ENCODE measurements at places on chromosomes 4 and X.

GRCh38 chr4:5772528-5773270, 61.7 kb downstream of the EVC start:
- DNase-seq = no peak

DNA sequence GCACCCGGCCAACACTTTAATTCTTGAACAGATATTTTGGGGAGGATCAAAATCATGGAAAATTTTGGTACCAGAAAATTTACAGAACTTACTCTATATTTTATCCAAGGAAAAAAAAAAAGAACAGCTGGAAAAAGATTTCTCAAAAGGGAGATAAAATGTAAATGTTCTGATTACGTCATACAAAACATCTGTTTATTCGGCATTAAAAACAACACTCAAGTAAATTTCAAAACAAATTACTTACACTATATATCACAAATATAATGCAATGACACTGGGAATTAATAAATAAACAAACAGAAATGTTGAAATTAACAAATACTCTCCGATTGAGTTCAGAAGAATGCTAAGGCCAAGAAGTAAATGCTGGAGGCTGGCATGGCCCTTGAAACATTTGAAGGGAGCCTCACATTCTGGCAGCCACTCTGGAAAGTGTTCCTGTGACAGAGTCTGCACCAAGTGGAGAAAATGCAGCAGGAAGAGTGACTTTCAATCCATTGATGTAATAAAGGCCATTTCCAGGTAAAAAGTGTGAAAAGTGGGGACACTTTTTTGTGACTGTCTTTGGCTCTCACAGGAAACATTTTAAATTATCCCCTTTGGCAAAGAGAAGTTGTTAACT, 486.0 kb upstream of the CTSO start:
- no peak for DNase-seq

DNA sequence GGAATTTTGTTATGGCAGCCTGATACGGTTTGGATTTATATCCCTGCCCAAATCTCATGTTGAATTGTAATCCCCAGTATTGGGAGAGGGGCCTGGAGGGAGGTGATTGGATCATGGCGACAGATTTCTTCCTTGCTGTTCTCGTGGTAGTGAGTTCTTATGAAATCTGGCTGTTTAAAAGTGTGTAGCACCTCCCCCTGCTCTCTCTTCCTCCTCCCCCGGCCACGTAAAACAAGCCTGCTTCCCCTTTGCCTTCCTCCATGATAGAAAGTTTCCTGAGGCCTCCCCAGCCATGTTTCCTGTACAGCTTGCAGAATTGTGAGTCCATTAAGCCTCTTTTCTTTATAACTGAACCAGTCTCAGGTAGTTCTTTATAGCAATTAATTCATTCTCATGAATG, 37.9 kb downstream of the SUPT20HL2 start:
- no peak for DNase-seq

GRCh38 chr4:33940281-33940680, 2304.0 kb downstream of the ARAP2 start:
- DNase-seq = no peak

DNA sequence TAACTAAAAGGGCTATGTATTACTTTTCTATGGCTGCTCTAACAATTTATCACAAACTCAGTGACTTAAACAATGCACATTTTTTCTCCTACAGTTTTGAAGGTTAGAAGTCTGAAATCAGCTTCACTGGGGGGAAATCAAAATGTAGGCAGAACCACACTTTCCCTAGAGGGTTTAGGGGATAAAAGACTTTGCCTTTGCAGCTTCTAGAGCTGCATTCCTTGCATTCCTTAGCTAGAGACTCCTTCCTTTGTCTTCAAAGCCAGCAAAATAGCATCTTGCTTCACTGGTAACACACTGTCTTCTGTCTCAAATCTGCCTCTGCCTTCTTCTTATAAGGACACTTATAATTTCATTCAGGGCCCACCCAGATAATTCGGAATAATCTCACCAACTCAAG, 152.4 kb upstream of the SPIN4 start:
- no peak for DNase-seq

DNA sequence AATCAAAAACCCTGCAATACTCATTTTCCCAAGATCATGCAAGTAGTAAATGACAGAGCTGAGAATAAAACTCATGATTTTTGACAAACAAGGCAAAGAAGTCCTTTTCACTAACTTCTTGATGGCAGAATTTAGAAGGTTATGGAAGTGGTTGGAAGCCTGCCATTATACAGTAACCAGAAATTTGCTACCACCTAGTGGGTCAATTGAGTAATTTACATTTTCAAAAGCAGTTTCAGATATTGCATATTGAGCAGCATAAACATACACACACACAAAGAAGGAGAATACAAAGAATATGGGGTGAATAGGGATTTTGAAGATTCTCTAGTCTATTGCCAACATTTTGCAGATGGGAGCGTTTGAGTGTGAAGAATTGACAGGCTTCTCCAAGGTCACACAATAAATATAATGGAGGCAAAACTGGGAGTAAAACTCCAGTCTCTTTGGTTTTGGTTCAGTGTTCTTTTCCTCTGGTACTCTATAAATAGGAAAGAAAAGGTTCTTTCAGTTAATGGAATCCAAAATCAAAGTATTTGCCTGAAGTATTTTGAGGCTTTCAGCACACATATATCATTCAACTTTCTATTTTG, 70.2 kb downstream of the GC start:
- peak; percentile 8 for DNase-seq

DNA sequence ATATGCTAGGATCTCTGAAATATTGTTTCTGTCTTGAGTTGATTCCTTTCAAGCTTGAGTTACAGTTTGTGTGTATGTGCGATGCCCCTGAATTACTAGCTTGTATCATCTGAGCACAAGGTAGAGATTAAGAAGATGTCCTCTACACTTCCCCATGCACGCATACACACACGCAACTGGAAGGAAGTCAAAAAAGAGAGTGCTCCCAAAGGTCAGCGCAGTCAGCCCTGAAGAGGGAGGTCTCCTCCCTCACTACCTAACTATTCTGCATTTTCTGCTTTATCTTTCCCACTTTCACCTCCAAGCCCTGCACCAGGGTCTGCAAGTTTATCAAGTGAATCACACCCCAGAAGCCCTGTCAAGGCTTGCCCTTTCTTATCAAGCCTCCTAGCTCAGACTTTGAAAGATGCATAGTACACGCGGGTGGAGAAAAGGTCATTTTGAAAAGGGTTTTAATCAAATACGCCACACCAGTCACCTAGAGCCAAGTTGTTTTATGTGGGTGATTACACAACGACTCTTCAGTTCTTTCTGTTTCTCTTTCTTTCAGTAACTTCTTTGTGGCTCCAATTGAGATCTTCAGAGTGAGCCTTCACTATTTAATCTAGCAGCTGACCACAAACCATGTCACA, 127.7 kb downstream of the ASB9 start:
- DNase-seq = no peak

DNA sequence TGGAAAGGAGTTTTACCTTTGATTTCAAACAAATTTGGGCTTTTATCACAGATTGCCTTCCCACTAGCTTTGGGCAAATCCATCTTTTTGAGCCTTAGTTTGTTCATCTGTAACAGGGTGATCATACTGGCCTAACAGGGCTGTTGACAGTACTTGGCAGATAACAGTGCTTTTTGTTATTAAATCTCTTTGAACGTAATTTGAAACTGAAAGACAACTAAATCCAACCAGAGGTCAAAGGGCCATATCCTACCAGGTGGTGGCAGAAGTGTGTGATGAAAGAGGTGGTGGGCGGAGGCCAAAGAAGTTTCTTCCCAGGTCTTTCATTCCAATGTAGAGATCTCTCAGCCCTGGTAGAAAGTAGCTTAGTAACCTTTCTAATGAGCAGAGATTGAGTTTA, 35.2 kb upstream of the TADA2B start:
- DNase-seq = no peak

GRCh38 chrX:8607326-8607725, 124.6 kb downstream of the ANOS1 start:
- DNase-seq = no peak

GRCh38 chr4:130591091-130591490, 1495.1 kb downstream of the C4orf33 start:
- DNase-seq = no peak

GRCh38 chr4:113740857-113741379, 20.6 kb downstream of the CAMK2D start:
- DNase-seq = no peak

GRCh38 chrX:111511477-111511876, at the start of gene SERTM2:
Gene SERTM2, plus strand, starts transcription at chrX:111511645. Its CDS starts 7,213 bp downstream, at chrX:111518858.
- no peak for DNase-seq

GRCh38 chr4:87967193-87967592, 8.3 kb upstream of the SPP1 start:
- DNase-seq = no peak

DNA sequence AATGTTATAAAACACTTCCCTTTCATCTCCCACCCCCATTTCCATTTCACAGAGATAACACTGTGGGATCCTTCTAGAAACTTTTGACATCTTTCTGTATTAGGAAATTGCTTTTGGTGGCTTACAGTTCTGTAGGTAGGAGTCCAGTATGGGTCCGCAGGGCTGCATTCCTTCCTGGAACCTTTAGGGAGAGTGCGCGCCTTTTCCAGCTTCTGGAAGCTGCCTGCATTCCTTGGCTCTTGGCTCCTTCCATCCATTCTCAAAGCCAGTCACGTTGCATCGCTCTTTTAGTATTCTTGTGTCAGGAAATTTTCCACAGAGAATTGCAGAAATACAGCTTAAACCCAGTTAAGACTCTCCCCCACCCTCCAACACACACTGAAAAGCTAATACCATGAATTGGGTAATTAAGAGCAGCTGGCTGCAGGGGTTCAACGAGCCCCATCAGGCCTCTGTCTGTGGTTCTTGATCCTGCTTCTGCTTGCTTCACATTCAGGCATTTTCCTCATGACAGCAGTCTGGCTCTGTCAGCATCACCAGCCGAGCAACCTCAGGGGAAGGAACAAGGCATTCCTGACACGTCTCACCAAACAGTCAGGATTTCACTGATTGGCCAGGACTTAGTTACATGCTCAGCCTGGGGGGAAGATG, 48.8 kb downstream of the SEPTIN11 start:
- no peak for DNase-seq

GRCh38 chrX:23251043-23251442, 83.6 kb upstream of the PTCHD1 start:
- no peak for DNase-seq

DNA sequence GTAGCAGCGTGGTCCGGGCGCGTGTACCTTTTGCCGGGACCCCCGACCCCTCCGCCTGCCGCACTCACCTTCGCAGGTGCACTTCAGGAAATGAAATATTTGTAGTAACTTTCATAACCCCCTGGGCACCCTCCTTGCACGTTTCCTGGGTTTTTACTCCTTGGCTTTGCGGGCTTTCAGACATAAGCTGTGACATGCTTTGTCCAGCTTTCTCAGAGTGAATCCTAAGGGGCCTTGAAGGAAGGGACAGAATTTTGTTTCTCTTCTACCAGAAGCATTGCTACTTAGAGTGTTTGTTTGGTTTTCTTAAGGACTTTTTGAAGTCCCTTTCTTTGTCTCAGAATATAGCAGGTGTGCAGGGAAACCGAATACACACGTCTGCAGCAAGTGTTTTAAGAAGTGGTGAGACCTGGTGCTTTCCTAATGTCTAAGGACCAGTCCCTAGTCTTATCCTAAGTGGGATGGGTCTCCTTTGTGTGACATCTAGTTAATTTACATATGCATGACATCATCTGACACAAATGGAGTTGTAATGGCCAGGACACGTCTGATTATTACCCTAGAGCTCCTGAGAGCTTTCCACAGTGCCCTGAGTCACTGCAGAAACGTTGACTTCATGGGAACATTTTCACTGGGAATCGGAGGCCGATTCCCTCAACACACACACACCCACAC, 1.3 kb downstream of the FAM149A start:
- DNase-seq = no peak
